ENCODE measurements at places on chromosomes 7 and 10. TPM values are rescaled to one million over a fixed set of nuclear protein-coding genes. Genes with fewer than 3 reads are reported as not detected.

GRCh38 chr7:110762546-110763225 lies 328.2 kb upstream of the LRRN3 start:
- DNase-seq, result no peak

MYOF gene
- 0.33 TPM for polyA plus RNA-seq

STEAP4 gene
- polyA plus RNA-seq, result not detected

- DNase-seq, result no peak
These were observed 226.5 kb upstream of the PITRM1 start for GRCh38 chr10:3398825-3399646.

- no peak for DNase-seq
These were observed 145.6 kb upstream of the NPY start for GRCh38 chr7:24138343-24138742.

UTF1 gene
- polyA plus RNA-seq, result not detected

DNAH11 gene
- polyA plus RNA-seq, result not detected

DNA sequence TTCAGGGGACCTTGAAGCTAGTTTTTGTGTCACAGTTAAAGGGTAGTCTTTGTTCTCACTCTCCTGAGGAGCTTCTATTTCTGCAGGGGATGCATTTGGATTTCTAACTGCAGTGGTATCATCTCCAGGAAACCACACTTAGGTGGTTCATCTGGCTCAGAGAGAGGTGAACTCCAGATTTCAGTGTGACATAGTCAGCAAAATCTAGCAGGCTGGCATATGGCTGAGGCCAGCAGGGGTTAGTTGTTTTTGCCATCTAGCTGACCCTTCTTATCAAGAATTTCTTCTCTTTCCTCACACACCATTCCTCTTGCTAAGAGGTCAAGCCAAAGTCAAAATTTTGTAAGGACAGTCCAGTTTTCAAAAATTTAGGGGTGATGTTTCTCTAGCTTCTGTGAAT lies 248.2 kb downstream of the REEP3 start:
- DNase-seq, result no peak

DNA sequence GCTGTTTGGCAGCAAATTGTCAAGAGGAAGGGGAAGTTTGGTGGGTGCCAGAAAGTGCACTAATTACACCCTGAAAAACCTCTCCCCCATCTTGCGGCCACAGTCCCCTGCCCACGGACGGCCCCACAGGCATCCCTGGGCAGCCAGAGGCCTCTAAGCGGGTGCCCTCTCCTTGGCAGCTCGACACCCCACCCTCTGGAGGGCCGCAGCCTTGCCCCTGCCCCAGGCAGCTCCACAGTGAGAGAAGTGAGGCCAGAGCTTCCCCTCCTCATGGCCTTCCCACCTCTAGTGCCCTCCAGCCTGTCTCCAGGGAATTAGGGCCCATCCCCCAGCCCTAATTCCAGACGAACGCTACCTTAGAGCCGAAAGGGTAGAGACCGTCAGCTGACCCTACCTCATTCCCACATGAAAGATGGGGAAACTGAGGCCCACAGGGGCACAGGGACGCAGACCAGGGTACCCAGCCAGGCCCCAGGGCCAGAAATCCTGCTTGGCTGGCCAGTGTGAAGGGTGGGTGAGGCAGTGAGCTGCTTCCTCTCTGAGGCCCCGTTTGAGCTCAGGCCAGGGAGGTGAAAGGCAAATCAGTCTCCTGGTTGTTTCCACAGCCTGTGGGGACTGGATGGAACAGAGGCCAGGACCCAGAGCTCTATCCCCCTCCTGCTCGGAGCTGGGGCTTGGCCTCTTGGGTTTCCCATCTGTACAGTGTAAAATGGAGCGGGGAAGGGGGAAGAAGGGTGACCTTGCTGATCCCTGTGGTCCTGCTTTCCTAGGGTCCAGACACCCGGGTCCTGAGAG lies 10.0 kb downstream of the ZCCHC24 start:
- DNase-seq, result no peak

PRSS1 gene
- not detected for polyA plus RNA-seq

DNA sequence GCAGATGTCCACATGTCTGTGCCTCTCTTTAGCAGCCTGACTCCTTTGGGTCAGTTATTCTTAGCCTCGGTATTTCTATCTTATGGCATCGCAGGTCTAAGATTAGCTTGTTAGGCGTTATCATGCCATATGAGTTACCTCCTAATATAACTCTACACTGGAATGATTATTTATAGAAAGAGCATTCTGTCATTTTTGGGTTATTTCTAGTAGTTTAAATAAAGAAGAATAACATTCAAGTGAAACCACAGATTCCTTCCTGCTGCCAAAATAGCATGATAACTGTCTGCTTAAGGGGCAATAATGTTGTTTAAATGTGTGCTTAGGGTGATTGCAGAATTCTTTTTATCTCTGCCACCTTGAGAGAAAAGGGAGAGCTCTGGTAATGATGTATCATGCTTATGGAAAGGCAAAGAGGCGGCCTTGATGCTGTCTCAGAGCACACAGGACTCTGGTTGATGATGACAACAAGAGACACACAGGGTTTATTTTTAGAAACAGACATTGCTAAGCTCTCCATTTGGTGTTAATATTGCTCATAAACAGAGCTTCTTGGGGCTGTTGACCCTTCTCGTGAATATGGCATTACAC lies 10.4 kb downstream of the HDAC9 start:
- DNase-seq, result no peak

APBB1IP gene
- polyA plus RNA-seq, result 83.5 TPM

- no peak for DNase-seq
These were observed 87.1 kb downstream of the ITGB8 start for GRCh38 chr7:20417675-20418382.

RBP3 gene
- polyA plus RNA-seq, result not detected

LAMB1 gene
- not detected for polyA plus RNA-seq

OPN1SW gene
- not detected for polyA plus RNA-seq

FASTK gene
- 51.2 TPM for polyA plus RNA-seq

CALHM3 gene
- not detected for polyA plus RNA-seq

DNA sequence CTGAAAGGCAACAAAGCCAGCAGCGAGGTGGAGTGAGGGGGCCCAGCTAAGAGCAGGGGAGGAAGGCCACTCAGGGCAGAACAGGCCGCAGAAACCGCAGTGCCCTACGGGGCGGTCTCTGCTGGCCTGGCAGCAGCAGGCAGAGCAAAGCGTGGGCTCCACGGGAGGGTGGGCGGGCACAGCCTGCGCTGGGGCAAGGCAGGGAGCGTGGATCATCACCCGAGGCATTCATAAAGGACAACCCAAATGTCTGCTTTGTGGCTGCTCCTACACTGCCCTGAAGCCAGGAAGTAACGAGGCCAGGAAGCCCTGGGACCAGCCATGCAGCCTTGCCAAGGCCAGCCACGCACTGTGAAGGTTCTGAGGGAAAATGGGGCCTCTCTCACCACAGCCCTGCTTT lies 127.5 kb downstream of the MAD1L1 start:
- no peak for DNase-seq

DNA sequence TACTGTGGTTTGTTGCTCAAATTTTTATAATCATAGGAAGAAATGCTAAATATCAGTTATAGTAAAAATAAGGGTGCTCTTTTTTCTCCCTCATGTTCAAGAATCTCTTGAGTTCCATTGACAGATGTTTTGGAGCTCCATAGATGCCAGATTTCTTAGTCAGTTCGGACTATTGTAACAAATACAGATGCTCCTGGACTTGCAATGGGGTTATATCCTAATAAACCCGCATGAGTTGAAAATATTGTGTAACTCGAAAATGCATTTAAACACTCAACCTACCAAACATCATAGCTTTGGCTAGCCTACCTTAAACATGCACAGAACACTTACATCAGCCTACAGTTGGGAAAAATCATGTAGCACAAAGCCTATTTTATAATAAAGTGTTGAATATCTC lies 100.7 kb upstream of the CSTF2T start:
- no peak for DNase-seq

DNA sequence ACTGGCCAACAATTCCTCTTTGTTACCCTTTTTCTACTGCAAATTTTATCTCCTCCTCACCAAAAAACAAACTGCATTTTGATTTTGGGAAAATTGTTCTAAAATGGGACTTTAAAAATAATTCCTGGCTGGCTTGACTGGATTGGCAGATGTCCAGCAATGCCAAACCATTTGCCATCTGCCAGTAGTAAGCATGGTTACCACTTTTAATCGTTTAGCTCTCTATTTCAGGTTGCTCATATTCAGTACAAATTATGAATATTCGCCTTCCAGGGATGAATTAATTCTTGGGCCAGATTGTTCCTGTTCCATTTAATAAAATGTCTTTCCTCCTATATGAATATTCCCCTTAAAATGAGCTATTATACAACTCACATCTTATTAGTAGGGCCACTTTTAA lies 35.7 kb downstream of the SMNDC1 start:
- no peak for DNase-seq

- no peak for DNase-seq
These were observed 13.5 kb downstream of the SFMBT2 start for GRCh38 chr10:7397049-7398035.

DNA sequence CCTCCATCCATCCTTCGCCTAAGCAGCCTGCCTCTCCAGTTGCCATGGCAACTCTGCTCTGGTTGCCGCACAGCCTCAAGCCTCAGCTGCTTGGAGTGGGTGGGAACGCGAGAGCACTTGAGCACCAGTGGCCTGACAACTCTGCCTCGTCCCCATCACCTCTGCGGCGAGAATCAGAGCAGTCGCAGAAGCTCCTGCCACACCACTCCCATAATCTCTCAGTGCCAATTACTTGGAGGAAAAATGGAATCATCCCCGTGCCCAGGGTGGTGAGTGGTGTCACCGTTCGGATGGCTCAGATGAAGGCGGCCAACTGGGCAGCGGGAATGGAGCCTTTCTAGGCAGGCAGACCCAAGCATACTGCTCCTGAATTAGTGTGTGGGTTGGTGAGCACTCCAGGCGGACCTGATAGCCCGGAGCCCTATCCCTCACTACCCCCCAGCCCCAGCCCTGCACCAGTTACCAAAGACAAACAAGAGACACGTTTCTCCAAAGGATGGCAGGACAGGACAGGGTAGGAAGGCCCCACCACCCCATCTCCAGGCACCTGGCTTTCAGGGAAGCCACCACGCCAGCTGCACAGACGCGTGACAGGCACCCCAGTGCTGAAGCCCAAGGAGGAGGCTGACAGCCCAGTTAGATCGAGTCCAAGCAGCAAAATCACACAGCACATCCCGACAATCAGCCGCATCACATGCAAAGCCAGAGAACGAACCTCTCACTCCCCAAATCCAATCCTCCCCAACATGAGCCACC lies 335.4 kb downstream of the PTPRN2 start:
- no peak for DNase-seq

GRCh38 chr7:48481235-48481634 lies 310.0 kb downstream of the ABCA13 start:
- DNase-seq, result no peak

GRCh38 chr7:110681941-110682340 lies 409.0 kb upstream of the LRRN3 start:
- no peak for DNase-seq

- no peak for DNase-seq
These were observed 417 bp upstream of the HIF1AN start for GRCh38 chr10:100535338-100535714.

GRCh38 chr10:132743925-132744490 lies 41.9 kb downstream of the NKX6-2 start:
- DNase-seq, result no peak

IQUB gene
- not detected for polyA plus RNA-seq

RADIL gene
- not detected for polyA plus RNA-seq

- no peak for DNase-seq
These were observed 122.3 kb downstream of the NRP1 start for GRCh38 chr10:33212061-33212748.
